ENCODE measurements at places on chromosomes 6 and 20. TPM values are rescaled to one million over a fixed set of nuclear protein-coding genes. Genes with fewer than 3 reads are reported as not detected.

GRCh38 chr20:15547119-15547518, 1026.1 kb downstream of the KIF16B start:
- no peak overlapping the region for H3K27ac ChIP-seq
- H3K27me3 ChIP-seq: no peaks in the 10 kb centered on the region
- no peaks in the 10 kb centered on the region for H3K36me3 ChIP-seq
- no peak overlapping the region for H3K4me3 ChIP-seq

The MOG gene
- total RNA-seq: not detected

DNA sequence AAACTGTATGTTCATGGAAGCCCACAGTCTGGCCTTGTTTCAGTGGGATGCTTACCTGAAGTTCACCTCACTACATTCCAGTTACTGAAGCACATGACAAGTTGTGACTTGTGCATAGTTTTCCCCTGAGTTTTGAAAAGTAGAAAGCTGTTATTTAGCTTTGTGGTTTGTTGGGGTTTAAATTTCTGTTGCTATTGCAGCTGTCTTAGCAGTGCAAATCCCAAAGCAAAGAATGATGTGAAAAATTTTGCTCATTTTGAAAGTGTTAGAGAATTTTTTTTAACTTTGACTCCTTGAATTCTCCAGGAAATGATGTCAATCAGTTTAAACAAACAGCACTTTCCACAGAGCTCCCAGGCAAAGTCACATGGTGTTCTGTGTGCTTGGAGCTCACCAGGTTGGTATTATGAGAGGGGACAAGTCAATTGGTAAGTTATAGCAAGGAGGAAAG, 268.4 kb downstream of the ADGRG6 start:
- no peak overlapping the region for H3K27ac ChIP-seq
- H3K27me3 ChIP-seq: no peaks in the 10 kb centered on the region
- no peak overlapping the region for H3K4me3 ChIP-seq

The SAMD5 gene
- total RNA-seq: 14.0 TPM

GRCh38 chr20:48962976-48963771, 41.7 kb downstream of the ARFGEF2 start:
- no peak overlapping the region for H3K27ac ChIP-seq
- DNase-seq: no peak
- no peaks in the 10 kb centered on the region for H3K27me3 ChIP-seq

Data from Caco-2 (cell line).